ENCODE measurements at places on chromosomes 3 and 15.

- DNase-seq: no peak
Observed at GRCh38 chr3:56790016-56790821, 11.5 kb downstream of the ARHGEF3 start.

DNA sequence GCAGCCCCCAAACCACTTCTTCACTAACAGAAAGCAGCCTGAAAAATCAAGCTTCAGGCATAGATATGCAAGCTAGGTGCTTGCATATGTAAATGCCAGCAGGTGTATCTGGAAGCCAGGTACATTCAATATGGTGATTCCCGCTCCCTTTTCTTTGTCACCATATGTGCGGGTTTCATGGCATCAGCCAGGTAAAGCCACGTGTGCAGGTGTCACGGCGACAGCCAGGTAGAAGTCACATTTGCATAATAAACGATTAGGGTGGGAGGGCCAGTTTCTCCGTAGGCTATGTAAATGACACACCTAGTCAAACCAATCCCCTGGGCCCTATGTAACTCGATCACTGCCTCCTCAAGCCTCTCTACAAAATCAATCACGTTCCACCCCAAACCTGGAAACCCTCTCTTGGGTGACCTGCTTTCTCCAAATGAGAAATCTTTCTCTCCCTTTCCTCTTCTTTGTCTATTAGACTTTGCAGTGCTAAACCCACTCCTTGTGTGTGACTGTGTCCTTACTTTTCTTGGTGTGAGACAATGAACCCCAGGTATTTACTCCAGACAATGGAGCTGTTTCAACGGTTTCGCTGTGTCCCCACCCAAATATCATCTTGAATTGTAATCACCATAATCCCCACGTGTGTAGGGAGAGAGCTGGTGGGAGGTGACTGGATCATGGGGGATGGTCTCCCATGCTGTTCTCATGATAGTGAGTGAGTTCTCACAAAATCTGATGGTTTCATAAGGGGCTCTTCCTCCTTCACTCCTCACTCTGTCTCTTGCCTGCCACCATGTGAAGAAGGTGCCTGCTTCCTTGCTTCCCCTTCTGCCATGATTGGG is 44.6 kb downstream of the ONECUT1 start:
- no peak for DNase-seq

GRCh38 chr3:42526616-42527367 is 24.3 kb downstream of the VIPR1 start:
- no peak for DNase-seq

- DNase-seq: no peak
Observed at GRCh38 chr3:179464323-179465092, 13.2 kb upstream of the GNB4 start.

GRCh38 chr15:42611532-42611931 is 36.1 kb downstream of the STARD9 start:
- DNase-seq: no peak

GRCh38 chr3:59499000-59499399 is 449.2 kb upstream of the CFAP20DC start:
- no peak for DNase-seq

DNA sequence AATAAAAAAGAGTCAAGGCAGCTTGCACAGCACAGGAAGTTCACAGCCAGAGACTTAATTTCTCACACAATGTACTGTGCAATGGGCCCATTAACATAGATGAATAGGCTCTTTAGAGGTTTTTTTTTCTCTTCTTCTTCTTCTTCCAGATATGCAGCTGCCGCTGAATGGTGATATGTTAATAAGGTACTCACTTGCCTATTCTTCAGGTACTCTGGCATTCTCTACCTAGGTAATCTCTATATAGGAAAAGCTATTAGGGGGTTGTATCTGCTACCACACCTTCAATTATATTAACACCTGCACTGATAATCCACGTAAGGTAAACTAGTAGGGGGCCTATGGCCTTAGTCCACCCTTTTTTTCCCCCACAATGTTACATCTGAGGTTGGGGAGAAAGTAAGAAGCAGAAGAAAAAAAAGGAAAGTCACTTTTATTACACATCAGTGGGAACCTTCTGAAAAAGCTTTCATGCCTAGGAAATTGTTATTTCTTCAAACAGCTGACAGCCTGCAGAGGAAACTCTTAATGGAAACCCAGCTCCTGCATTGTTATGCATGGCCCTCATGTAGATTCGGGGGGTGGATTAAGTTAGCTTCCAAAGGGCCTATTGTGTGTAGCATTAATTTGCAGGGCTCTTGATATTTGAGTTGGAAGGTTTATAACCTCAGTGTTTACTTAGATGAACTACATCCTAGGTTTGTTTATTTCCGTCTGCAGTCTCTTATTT is 525.5 kb downstream of the ZIC1 start:
- no peak for DNase-seq
